ENCODE measurements at places on chromosomes 12 and 14.
A peak's percentile ranks its signal among the peaks of the same experiment; 100 is the strongest.

DNA sequence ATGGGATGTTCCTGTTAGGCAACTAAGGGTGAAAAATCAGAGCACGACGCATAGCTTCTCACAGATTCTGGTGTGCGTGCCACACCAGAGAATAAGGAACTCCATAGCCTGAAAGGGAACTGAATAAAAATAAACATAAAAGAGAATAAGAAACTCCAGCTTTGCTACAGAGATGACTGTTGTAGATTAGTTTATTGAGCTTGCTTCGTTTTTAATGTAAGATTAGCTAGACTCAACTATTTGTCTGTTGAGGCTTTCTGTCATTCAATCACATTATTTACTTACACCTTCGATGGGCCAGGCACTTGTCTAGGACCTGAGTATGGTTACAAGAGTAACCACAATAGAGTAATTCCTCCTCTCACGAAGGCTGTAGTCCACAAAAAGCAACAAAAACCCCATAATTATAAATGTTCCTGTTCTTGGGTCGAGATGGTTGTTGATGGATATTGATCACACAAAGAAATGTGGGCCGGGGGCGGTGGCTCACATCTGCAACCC is 807 bp upstream of the ZCCHC8 start:
- no peak for DNase-seq

- DNase-seq = no peak
Measured at GRCh38 chr14:32457213-32457920, 128.3 kb downstream of the AKAP6 start.

DNA sequence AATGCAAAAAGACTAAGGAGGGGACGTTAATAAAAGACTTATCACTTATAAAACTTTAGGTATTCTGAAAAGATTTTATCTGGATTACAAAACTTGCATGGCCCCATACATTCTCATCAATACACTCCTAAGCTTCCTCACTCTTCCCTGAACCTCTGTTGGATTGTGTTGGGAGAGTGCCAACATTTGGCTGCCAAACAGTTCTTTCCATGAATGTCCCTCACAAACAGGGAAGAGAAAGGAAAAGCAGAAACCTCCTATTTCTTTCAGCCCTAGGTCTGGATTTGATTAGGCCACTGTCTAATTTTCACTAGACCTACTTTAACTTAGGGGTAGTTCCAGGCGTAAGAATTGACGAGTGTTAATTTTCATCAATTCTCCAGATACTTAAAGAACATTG is 11.7 kb downstream of the PTHLH start:
- no peak for DNase-seq

GRCh38 chr12:88142610-88142991 is 494 bp downstream of the TMTC3 start:
- no peak for DNase-seq

GRCh38 chr14:38547961-38548490 is 292.1 kb upstream of the CLEC14A start:
- no peak for DNase-seq

- DNase-seq = peak; percentile 27
Measured at GRCh38 chr12:106956048-106956578, 406 bp downstream of the TMEM263 start.

- DNase-seq = no peak
Measured at GRCh38 chr12:71447691-71448132, 8.1 kb downstream of the LGR5 start.

DNA sequence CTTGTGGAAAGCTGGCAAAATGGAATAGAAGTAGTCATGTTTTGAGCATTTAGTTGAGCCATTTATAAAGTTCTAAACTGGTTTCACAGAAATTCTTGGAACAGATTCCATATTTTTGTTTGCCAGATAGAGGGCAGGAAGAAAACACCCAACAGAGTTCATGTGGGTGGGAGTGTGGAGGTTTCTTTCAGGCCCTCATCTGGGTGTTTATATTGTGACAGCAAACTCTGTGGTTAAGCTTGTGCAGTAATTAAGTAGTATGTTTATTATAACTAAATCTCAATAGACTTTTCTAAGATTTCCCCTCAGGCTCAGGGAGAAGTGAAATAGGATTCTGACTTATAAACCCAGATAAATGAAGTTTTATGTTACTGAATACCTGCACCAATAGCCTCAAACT is 57.4 kb downstream of the SPPL3 start:
- DNase-seq = no peak

- DNase-seq = no peak
Measured at GRCh38 chr12:45670346-45671065, 59.0 kb upstream of the ARID2 start.

DNA sequence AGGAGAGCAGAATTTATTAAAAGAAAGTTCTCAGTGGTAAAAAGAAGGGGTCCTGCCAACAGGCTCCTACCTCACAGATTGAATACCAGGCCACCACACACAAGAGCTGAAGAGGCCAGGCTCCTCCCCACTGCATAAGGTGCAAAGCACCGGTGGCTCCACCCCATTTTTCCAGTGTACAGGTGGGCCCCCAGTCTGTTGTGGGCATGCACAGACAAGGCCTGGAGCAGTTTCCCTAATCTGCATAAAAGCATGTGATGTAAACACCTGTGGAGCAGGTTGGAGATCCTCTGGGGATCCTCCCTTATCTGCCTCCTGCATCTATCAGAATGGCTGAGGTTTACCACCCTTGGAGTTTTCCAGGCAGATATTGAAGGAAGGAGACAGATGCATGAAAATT is 45.7 kb upstream of the PDZRN4 start:
- DNase-seq = no peak

GRCh38 chr12:26845057-26845666 is 12.2 kb upstream of the ITPR2 start:
- no peak for DNase-seq

DNA sequence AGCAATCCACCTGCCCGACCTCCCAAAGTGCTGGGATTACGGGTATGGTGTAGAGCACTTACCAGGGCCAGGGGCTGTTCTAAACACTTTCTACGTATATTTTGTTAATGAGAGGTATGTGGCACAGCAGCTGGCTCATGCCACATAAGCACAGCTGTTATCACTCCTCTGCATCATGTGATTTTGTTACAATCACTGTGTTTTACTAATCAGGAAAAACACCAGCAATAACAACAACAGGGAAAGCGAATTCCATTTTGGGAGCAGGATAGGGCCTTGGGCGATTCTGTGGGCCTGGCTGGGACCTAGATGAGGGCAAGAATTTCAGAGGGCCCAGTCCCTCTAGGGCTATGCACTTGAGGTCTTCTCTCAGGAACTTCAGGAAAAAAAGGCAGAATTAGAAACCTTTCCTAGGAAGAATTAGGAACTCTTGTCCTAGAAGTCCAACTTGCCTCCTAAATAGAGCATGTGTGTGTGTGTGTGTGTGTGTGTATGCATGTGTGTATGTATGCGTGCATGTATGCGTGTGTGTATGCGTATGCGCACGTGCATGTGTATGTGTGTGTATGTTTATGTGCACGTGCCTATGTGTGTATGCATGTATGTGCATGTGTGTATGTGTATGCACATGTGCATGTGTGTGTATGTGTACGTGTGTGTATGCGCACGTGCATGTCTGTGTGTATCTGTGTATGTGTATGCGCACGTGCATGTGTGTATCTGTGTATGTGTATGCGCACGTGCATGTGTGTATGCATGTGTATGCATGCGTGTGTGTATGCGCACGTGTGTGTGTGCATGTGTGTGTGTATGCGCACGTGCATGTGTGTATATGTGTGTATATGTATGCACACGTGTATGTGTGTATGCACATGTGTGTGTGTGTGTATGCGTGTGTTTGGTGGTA is 41.8 kb upstream of the CORO1C start:
- no peak for DNase-seq

DNA sequence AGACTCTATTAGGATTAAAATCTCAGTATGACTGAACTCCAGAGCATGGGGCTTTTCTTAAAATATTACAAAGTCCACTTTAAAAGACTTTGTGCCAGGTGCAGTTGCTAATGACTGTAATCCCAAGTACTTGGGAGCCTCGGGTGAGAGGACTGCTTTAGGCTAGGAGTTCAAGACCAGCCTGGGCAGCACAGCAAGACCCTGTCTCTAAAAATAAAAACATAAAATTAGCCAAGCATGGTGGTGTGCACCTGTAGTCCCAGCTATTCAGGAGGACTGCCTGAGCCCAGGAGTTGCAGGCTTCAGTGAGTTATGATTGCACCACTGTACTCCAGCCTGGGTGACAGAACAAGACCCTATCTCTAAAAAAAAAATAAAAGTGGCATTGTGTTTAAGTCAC is 33.2 kb downstream of the ATF7 start:
- DNase-seq = no peak

DNA sequence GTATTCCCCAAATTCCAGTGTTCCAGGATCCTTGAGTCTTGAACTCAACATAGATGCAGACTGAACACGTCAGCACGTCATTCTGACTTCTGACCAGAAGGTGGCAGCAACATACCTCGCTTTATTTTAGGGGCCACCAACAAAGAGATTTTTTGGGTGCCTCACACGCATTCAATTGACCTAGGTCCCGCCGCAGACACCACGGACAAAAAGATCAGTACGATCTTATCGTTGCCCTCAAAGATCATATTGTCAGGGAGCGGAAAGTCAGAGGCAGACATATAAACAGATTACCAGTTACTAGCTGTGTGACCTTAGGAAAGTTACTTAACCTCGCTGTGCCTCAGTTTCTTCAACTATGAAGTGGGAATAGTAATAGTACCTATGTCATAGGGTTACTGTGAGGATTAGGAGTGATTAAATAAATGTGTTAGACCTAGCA is 6.5 kb upstream of the PRPH start:
- no peak for DNase-seq

Data from stimulated activated CD8-positive, alpha-beta memory T cell treated with anti-CD3 and anti-CD28 coated beads, Interleukin-15, amount 100 ng/mL, for 4 hours (primary cell).